ENCODE measurements at places on chromosomes 5 and 9. TPM values are rescaled to one million over a fixed set of nuclear protein-coding genes. Genes with fewer than 3 reads are reported as not detected.

The ACSL6 gene
- total RNA-seq = 0.18 TPM

The CATSPER3 gene
- 0.69 TPM for total RNA-seq

The TAF11L5 gene
- not detected for total RNA-seq

The LCN12 gene
- 2.5 TPM for total RNA-seq

The OR1Q1 gene
- total RNA-seq = not detected

DNA sequence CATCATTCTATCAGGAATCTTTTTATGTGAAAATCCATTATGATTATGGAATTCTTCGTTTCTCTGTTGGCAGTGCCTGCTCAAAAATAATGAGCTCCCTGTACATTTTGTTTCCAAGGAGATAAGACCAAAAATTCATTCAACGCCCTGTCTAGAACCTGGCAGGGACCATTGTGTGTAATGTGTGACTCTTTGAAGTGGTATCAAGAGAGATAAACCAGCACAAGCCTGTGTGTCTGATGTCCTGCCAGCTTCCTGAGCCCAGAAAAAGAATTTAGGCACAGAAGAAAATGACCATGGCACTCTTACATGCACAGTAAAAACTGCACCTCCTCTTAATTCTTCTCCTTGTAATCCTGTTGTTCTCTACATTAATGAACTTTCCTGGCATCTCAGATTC is 177.4 kb downstream of the SAXO1 start:
- no peak for DNase-seq
- no peaks in the 10 kb centered on the region for H3K36me3 ChIP-seq
- no peak overlapping the region for H3K27ac ChIP-seq

DNA sequence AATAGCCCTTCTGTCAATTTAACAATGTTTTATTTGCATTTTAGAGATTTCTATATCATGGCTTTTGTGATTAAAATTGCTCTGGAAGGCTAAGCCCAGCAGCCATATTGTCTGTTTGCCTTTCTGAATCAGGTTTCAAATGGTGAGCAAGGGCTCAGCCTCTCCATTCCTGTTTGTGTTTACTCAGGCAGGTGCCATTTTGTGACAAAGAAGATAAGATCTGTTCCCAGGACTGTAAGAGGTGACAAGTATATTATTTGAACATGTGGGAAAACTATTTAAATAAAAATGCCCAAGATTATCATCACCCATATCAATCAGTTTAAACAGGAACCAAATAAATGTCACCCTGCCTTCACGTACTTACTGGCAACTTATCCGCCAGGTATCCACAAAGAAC is 641.3 kb upstream of the KLF4 start:
- no peak overlapping the region for H3K4me3 ChIP-seq
- no peak for DNase-seq
- no peaks in the 10 kb centered on the region for H3K36me3 ChIP-seq
- H3K4me1 ChIP-seq = no peaks in the 10 kb centered on the region
- no peak overlapping the region for H3K27ac ChIP-seq

- DNase-seq = no peak
- H3K36me3 ChIP-seq = no peaks in the 10 kb centered on the region
- H3K4me3 ChIP-seq = no peak overlapping the region
- no peaks in the 10 kb centered on the region for H3K27me3 ChIP-seq
- no peaks in the 10 kb centered on the region for H3K4me1 ChIP-seq
Measured at GRCh38 chr5:39815711-39816110, 390.9 kb upstream of the DAB2 start.

- no peaks in the 10 kb centered on the region for H3K36me3 ChIP-seq
- no peaks in the 10 kb centered on the region for H3K27me3 ChIP-seq
- H3K4me3 ChIP-seq = no peak overlapping the region
- H3K4me1 ChIP-seq = no peaks in the 10 kb centered on the region
- H3K27ac ChIP-seq = no peak overlapping the region
Measured at GRCh38 chr9:98550206-98550820, 158.4 kb downstream of the GABBR2 start.

- no peak overlapping the region for H3K4me3 ChIP-seq
- no peak for DNase-seq
- H3K27me3 ChIP-seq = no peaks in the 10 kb centered on the region
- H3K4me1 ChIP-seq = no peaks in the 10 kb centered on the region
- no peak overlapping the region for H3K27ac ChIP-seq
- H3K36me3 ChIP-seq = no peaks in the 10 kb centered on the region
Measured at GRCh38 chr5:168254013-168254693, 37.3 kb upstream of the WWC1 start.

DNA sequence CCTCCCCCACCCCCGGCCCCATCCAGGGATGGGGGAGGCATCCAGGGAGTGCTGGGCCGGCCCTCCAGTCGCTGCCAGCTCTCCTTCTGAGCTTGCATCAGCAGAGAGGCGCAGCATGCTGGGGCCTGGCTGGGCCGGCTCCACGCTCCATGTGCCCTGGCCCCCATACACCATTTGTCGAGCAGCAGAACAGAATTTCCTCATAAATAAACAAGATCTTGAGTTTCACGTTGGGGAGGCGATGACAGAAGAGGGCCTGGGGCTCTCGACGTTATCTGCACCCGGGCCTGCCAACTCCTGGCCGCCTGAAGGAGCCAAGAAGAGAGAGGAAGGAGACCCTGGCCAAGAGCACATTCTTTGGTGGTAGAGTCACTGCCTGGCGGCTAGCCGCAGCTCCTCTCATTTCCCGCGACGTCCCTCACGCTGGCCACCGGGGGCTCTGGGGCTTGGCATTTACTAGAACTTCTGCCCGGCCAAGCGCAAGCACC is 177.0 kb downstream of the FGF18 start:
- H3K27ac ChIP-seq = no peak overlapping the region
- no peaks in the 10 kb centered on the region for H3K4me1 ChIP-seq
- H3K4me3 ChIP-seq = no peak overlapping the region
- DNase-seq = no peak
- H3K36me3 ChIP-seq = no peaks in the 10 kb centered on the region
- no peaks in the 10 kb centered on the region for H3K27me3 ChIP-seq

Measured in Panc1 (cell line).